ENCODE measurements at places on chromosomes 16 and 17.

DNA sequence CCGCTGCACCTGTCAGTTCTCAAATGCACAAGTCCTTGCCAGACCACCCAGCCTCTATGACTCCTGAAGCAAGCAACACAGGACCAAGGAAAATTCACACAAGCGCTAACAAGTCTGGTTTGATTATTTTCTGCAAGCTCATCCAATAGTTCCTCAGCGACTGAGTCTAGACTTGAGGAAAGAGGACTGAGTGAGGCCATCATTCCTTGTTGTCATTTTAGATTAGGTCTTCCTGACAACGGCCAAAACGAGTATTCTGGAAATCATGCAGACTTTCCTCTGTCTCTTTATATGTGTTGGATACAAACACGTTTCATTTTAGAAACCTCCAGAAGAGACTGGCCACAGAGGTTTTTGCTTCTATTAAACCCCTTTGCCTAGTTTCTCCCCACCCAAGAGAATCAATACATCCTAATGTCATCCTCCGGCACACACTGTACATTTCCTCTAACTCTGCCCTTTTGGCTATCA, 561 bp downstream of the CCDC47 start:
- peak; percentile 53 for DNase-seq

GRCh38 chr16:6032438-6032837, 934.8 kb upstream of the EEF2KMT start:
- peak; percentile 54 for DNase-seq

DNA sequence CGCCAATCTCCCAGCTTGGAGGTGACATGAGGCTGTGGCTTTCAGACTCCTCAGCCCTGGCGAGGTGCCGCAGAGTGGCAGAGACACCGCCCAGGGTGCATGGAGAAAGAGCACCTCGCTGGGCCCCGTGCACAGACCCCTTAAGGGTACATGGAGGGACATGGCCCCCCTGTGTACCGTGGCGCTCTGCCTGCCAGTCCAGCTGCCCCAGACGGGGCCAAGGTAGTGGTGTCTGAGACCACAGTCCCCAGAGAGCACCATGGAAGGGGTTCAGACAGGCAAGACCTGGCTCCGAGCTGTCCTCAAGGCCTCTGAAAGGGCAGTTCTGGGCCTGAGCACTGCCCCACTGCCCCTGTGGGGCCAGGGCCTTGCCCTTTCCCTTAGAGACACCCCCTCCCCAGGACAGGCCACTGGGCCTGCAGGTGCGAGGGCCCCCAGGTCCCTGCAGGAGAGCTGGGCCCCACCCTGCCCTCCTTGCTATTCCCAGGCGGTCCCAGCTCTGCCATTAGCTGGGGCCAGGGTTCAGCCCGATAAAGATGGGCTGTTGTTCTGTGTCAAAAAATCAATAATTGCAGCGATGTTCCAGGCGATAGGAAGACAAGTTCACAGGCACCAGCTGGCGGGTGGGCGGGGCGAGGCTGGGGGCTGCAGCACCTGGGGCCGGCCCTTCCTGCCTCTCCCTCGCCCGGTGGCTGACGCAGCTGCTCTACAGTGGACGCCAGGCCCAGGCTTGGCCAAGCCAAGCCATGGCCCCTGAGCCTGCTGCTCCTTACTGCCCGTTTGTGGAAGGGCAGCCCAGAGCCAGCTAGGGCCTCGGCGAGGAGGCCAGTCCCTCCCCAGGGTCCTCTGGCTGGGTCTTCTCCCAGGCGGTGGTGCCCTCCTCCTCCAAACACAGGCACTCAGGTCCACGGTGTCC, 51.7 kb downstream of the ZFPM1 start:
- DNase-seq, result no peak

GRCh38 chr17:65537845-65538674, 23.4 kb downstream of the AXIN2 start:
- DNase-seq, result no peak

DNA sequence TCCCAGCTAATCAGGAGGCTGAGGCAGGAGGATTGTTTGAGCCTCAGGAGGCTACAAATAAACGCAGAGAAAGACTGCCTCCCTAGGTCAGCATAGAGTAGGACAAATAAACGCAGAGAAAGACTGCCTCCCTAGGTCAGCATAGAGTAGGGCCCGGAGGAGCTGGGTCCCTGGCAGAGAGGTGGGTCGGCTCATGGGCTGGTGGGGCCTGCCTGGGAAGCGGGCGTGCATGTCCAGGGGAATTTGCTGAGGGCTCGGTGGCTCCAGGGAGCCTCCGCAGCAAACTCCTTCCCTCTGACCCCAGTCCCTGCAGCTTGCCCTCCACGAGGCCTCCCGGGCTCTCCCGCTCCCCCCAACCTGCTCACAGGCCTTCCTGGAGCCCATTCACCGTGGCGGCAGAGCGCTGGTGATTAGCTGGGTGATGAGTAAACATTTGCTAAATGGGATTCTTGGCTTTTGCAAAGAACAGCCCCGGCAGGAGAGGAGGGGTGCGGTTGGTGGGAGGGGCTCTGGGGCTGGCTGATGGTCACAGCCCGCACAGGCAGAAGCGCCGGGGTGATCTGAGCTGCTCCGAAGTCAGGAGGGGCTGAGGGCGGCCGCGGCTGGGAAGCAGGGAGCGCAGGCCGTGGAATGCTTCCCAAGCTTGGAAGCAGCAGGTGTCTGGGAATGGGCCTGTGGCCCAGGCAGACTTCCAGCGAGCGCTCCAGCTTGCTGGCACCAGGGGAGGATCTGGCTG, 93.1 kb downstream of the RTN4RL1 start:
- DNase-seq, result peak; percentile 10

DNA sequence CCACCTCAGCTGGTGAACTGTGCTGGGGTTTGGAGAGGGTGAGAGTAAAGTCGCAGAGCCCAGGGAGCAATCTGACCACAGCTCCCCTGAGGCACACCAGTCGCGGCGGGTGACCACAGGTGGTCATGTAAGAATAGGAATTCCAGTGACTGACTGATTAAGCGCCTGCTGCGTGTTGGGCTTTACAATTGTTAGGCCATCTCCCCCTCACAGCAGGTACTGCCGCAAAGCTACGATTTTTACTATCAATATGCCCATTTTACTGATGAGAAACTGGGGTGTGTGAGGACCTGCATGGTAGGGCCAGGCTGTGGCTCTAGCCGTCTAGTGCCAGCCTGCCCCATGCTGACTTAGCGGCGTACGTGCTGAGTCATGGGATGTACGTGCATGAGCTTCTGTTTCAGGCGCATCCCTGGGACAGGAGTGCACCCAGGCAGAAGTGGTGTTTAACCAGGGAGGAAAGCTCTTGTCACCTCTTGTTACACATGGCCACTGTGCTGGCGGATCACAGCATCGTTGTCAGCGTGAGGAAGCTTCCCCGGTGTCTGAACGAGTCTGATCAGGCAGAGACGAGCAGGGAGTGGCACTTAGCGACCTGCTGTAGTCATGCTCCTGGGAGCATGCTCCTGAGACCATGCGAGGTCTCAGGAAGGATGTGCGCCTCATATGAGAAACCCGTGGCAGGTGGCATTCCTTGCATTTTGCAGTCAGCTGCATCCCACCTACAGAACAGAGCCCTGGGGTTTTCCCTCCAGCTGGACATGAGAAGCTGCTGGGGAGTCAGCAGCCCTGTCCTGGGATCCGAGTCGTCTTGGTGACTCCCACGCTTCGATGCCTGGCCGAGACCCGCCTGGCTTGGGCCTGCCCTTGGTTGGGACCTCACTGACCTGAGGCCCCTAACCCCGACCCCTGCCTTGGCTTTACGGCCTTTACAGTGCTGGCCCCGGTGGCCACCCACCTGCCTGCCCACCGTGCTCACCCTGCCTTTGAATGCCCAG, 163.7 kb upstream of the CHMP6 start:
- no peak for DNase-seq

DNA sequence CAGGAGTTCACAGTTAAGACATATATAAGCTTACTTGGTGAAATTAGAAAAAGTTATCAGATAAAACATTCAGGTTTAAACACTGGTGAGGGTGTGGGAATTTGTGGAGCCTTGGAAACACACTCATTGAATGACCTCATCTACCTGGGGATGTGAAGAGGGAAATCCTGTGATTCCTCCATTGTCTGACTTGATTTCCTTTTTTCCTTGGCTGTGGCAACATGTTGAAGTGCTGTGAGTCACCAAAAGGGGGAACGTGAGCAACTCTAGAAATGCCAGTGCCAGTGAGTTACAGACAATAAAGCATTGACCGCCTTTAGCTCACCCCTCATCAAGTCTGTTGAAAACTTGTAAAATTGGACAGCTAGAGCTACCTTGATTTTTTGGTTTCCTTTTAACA, 1.8 kb downstream of the HMOX2 start:
- peak; percentile 66 for DNase-seq

DNA sequence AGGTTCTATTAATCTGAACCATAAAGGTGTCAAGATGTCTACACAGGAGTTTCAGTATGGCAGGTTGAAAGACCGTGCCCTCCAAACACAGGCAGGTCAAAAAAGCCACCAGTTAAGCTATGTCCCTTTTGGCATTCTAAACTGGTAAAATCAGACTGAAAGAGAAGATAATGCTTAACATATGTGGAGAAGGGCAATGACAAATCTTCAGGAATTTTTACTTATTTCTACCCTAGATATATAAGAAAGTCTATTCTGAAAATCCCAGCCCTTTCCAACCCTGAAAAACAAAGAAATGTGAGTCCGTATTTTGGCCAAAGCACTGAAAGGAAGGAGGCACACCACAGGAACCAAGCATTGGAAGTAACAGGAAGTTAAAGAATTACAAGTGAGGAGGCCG, 16.5 kb downstream of the AP1G1 start:
- no peak for DNase-seq

DNA sequence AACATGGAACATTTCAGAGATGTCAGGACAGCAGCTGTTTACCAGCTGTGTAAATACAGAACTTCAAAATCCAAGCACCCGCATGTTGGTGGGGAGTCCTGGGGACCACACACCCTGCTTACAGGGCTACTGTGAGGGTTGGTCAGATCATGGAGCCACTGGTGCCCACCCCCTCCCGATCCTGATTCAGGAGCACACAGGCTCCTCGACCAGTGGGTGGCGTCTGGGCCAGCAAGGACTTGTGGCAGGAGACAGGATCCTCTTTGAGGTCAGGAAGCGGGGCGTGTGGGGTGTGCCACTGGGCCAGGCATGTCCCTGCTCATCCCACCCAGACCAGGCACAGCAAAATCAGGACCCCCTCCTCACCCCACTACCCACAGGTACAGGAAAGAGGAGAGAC, 83.6 kb downstream of the SDK2 start:
- no peak for DNase-seq

DNA sequence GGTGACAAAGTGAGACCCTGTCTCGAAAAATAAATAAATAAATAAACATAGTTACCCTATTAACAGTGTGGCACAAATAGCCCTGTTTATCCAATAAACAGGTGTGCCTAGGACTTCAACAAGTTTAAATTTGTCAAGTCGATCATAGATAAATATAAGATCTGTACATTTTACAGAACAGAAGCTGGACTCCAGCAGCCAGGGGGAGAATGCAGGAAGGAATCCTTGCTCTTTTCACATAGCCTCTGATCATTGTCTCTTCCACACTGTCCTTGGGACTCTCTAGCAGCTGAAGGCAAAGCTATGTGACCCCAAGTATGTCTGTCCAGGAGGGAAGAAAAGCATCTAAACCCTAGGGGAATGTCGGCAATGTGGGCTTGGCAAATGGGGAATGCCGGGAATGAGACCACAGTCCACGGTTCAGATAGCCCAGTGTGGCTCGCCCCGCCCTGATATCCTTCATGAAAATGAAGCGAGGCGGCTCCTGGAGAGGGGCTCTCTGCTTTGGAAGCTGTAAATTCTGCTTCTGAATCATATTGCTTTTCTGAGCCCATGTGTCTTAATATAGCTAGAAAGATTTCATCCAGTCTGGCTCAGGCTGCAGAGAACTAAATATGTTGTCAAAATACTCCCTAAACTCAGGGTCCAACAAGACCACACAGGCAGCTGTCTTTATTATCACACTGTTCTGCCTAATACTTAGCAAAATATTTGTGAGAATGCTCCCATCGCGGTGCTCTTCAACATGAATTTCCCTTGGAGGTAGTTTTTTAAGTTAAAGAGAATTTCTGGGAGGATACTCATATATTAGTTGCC, 24.9 kb upstream of the GRB2 start:
- DNase-seq, result no peak

- no peak for DNase-seq
These were observed 284.6 kb downstream of the C16orf95 start for GRCh38 chr16:87032554-87032953.

DNA sequence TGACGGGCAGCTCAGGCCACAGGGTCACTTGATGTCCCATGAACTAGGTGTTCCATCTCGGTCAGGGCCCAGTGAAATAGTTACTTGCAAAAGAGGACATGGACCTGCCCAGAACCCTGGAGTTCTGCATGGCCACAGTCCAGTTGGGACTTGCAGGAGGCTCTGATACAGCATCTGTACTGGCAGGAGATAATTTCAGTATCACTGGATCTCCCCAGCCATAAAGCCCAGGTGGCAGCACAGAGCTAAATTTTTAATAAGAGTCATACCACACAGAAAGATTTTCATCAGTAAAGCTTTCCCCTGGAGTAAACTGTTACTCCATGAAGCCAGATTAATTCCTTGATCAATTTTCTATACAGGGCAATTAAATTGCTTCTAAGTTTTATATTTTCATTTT, 18.0 kb upstream of the SLC16A5 start:
- no peak for DNase-seq

- no peak for DNase-seq
These were observed 102.9 kb downstream of the ABCC12 start for GRCh38 chr16:48052731-48053417.

- peak; percentile 98 for DNase-seq
These were observed 16.2 kb upstream of the TNRC6C start for GRCh38 chr17:77942112-77942988.

- DNase-seq, result no peak
These were observed 103.5 kb downstream of the HIC1 start for GRCh38 chr17:2158396-2158780.

DNA sequence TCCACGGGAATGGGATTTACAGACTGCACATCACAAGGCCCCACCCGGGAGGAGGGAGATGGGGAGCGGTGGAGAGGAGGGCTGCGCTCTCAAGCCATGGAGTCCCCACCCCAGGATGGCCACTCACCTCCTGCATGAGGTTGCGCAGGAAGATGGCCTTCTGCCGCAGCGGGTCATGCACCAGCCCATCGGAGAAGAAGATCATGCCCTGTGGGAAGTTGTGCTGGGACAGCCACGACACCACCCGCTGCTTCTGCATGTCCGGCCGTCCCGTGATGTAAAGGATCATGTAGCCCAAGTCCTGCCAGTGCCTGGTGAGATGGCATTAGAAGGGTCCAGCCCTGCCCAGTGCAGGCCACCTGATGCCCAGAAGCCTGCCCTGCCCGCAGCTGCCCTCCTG, 17.0 kb downstream of the PIMREG start:
- DNase-seq, result no peak

- DNase-seq, result no peak
These were observed 9.9 kb downstream of the MLYCD start for GRCh38 chr16:83908798-83909197.

DNA sequence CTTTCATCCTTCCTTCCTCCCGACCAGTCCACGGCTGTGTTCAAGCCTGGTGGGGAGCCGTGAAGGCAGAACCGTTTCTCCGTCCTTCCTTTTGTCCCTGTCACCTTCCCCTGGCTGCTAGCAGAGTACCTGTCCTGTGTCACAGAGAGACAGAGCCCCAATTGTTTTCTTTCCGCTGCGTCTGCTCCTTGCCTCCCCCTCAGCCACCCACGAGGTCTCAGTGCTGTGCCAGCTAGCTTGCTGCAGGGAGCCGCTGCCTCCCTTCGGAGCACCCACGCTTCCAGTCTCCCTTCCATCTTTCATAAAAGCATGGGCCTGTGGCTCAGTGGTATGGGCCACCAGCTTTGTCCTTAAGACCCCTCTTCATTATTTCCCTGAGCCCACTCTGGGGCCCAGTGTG, 62.2 kb downstream of the MPRIP start:
- DNase-seq, result peak; percentile 69

All from pons (tissue), 1 donor.